ENCODE measurements at places on chromosomes 6 and 20.

- peak; percentile 36 for DNase-seq
These were observed 83.0 kb downstream of the WDR27 start for GRCh38 chr6:169618526-169619490.

- DNase-seq, result no peak
These were observed 64.2 kb downstream of the FKBP5 start for GRCh38 chr6:35624341-35625070.

- DNase-seq, result no peak
These were observed 368.6 kb upstream of the CDH4 start for GRCh38 chr20:60883496-60883895.

DNA sequence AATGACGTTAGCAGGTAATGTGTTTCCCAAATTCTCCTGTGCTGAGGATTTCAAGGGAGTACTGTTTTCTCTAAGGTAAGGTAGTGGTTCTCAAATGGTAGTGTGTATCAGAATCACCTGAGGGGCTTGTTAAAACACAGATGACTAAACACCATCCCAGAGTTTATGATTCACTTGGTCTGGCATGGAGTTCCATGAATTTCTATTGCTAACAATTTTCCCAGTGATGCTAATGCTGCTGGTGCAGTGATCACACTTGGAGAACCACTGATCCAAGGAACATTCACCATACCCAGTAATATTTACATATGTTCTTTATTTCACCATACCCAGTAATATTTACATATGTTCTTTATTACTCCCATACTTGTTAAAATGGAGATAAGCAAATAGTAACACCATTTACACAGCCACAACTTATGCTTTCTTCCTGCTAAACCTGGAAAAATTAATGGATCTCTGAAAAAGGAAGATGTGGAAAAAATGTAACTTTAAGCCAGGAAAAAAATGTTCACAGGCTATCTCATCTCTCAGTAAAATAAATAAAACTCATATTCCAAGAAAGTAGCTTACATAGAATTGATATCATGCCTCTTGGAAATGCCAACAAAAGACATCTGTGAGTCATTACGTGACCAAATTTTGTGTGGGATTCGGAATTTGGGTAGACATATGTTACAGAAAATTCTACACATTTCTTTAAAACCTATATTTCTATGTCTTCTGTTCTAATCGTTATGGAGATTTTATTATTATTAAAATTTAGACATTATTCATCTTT is 129.5 kb downstream of the MMUT start:
- DNase-seq, result peak; percentile 2

DNA sequence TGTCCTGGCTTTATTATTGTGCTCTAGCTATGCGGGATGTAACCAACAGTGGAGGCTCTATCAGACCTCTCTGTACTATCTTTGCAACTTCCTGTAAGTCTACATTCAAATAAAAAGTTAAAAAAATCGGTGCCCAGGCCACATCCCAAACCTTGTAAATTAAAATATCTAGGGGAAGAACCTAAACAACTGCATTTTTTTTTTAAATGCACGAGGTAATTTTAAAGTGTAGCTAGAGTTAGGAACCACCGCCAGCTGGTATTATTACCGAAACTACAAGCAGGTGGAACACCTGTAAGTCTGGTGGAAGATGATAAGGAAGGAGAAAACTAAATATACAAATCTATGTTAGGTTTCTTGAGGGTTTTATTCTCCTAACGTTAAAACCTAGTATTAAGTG is 34.5 kb upstream of the ID4 start:
- no peak for DNase-seq

GRCh38 chr6:132797951-132798868 is at the start of gene SLC18B1:
SLC18B1 (minus strand) TSS chr6:132798637; CDS start chr6:132798456, 181 bp downstream.
- peak; percentile 60 for DNase-seq

DNA sequence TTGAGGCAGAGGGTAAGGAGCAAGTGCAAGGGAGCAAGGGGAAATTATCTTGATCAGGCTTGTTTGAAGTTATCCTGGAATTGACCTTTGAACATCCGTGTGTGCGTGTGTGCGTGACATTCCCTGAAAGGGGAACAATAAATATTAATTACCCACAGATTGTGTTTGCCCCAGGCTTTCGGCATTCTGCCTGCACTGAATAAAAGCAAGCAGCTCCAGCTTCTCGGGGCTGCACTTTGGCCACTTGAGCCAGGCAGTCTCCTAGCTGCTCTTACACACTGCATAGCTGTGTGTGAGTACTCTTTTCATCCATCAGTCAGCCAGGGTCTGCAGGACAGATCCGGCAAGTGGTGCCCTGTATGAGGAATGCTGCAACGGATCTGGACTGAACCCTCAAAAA is 107.7 kb upstream of the BTN3A2 start:
- no peak for DNase-seq

- no peak for DNase-seq
These were observed 3.2 kb downstream of the RIMS4 start for GRCh38 chr20:44807051-44807683.

DNA sequence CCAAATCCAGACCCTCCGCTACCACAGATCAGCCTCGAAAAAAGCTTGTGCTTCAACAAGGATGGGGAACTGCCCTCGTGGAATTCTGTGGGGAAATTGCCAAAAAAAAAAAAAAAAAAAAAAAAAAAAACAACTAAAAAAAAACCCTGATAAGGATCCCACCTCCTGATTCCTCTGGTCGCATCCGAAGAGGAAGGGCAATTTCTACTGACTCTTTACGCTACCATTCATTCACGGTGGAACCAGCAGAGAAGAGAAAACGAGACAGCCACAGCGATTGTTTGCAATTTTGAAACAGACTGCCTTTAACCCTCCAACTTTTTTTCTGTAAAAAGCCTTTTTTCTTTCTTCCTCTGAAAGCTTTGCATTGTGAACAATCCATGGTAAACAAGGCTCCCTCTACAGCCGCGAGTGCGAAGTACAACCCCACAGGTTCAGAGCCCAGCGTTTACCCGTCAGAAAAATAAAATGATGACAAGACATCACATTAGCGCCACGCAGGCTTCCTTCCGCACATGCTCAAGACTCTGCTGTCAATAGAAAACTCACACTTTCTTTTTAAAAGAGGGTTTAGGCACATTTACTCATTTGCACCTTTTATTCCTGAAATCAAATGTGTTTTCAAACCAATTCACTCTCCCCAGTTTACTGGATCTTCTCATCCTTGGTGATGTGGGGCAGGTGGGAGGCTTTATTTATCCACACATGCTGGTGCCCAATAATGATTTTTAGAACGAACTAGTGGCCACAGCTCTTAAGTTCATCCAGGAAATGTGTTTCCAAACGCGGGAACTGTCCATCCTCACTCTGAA is 100.0 kb downstream of the NOL4L start:
- peak; percentile 80 for DNase-seq

GRCh38 chr6:82869493-82869892 is 196.1 kb downstream of the UBE3D start:
- DNase-seq, result no peak

- DNase-seq, result no peak
These were observed 4.0 kb upstream of the DSN1 start for GRCh38 chr20:36777576-36777975.

DNA sequence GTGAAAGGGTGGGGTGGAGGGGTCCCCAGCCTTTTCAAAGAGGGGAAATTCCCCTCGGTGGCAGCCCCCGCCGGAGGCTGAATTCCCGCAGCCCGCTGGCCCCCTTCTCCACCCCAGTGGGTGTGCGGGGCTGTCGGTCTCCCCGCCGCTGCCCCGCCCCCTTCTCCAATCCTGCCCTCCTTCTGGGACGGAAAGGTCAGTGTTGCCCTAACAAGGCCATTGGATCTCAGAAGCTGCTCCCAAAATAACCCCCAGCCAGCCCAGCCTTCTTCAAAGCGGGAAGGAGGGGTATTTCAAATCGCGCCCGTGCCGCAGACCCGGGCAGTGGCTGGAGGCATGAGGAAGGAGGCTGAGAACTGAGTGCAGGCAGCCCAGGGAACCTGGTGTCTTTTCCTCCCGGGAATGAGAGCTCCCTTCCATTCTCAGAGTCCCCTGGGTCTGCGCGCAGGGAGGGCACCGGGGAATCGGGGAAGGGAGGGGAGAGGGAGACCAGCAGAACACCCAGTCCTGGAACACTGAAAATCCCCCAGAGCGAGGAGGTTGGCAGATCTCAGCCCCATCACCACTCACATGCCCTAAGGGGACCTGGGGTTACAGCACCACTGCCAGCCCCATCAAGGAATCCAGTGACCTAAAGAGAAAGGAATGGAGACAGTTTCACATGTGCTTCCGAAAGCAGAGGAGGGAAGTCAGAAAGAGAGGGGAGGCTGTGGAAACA is at the start of gene JPH2:
Gene JPH2, minus strand, starts transcription at position 135 of the 718 bp plus-strand sequence. CDS start 483 bp downstream, outside the sequence.
- peak; percentile 97 for DNase-seq

DNA sequence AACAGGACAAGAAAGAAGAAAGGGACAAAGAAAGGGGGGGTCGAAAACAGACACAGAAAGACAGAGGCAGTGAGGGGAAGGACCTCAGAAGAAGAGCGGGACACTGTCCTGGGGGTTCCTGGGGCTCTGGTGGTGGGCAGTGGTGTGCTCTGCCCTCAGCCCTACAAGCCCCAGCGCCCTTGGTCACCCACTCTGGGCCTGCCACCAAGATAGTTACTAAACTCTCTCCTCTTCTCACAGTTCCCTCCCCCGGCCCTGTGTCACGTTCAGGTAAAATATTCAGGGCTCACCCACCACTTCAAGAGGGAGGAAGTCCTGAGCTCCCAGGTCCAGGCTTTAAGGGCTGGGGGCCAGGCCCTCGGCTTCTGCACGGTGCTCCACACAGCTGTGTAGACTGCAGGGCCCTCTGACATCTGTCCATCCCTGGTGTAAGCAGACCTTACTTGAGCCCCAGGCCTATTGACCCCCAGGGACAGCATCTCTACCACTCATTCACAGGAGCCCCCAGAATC is 87.4 kb downstream of the MRPL14 start:
- no peak for DNase-seq

DNA sequence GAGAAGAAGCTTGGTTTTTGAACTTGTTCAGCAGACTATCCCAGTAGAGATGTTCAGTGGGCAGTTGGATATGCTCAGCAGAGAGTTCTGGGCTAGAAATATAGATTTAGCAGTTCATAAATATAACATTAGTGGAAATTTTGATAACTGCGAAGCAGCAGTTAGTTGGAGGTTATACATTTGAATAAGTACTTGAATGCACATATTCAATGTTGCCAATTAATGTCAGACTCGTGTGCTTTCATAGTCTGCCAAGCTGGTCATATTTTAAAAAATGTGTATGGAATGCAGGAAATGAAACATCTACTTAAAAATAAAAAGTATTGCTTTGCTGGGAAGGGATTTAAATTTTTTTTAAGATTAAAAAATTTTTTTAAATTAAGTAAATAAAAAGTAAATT is 92.5 kb upstream of the E2F3 start:
- no peak for DNase-seq

GRCh38 chr6:63904650-63905248 is 269.1 kb downstream of the PHF3 start:
- DNase-seq, result peak; percentile 34

DNA sequence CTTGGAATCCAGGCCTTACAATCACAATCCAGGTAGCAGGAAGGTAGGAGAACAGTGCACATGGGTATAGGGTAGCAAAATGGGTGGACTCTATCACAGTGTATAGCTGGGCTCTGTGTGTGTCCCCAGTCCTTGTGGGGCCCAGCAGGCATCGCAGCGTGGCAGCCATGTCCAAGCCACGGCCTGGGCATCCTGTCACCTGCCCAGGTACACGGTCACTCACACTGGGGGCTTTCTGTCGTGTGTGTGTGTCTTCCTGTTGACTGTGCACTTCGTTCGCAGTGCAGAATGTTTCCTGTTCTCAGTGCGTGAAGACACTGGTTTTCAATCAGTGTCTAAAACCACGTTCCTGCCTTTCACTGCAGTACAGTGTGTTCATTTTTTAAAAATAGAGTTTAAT is 523.2 kb upstream of the JARID2 start:
- no peak for DNase-seq

DNA sequence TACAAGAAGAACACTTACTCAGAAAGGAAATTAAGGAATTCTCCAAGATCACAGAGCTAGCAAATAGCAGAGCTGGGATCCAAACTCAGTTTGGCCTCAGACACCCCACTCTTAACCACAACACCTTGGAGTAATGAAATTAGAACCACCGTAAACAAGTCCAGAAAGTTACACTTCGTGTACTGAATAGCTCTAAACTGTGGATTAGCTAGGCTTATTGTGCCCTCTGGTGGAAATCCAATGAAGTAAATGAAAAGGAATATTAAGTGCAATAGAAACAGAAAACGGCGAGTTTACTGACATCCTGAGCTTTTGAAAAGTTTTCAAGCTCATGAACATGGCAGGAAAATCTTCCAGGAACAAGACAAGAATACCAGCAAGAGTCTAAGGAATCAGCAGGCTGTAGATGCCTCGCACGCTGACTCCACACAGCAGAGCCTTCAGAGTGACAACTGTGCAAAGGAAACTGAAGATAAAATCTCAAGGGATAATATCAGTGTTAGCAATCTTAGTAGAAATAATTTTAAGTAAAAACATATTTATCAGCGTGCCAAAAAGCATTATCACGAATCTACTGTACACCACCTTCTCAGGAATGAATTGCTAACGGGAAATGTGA is 34.6 kb downstream of the FBXO5 start:
- peak; percentile 13 for DNase-seq

DNA sequence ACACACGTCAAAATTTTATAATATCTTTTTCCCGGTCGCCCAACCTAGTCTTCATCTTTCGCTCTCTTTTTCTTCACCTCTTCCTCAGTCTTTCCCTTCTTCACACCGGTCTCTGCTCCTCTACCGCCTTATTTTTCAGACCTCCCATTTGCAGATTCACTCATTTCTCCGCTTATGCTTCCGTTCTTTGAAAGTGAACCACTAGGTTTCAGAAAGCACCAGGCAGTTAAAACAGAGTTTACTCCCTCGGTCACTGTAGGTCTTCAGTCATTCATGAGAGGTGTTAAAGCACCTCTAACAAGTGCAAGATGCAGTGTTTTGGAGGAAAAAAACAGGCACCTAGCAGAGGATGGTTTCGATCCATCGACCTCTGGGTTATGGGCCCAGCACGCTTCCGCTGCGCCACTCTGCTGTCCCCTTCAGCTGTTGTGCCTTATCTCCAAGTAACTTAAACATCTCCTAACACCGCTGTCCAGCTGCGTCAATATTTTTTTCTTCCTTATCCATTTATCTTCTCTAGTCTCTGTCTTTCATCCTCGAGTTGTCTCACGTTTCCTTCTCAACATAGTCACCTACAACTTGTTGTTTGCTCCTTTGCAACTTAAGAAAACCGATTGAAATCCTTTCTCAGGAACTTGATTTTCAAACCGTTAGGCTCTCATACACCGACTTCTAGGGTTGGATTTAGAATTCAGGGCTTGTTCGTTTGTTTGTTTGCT is 119.7 kb upstream of the ZNF184 start:
- no peak for DNase-seq

GRCh38 chr6:54802775-54803634 is 43.6 kb upstream of the FAM83B start:
- peak; percentile 16 for DNase-seq

- no peak for DNase-seq
These were observed 44.7 kb upstream of the MLN start for GRCh38 chr6:33848484-33848883.

DNA sequence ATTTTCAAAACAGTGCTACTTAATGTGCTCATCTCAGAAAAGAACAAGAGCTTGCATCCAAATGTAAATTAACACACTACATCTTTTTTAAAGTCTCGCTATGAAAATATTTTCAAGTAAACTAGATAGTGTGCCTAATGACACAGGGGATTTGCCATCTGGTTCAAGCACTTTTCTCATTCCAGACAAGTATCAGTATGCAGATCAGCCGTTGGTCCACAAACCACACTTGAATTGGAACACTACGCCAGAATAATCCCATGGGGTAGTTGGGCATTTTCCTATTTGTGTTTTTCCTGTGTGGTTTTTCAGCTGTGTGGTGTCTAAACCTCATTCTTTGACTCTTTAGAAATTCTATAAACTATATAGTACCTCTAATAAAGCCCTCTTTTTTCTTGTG is 256.2 kb downstream of the EPHA7 start:
- DNase-seq, result no peak

Data from RWPE1 (cell line).